ENCODE measurements at places on chromosomes 3 and 15. TPM values are rescaled to one million over a fixed set of nuclear protein-coding genes. Genes with fewer than 3 reads are reported as not detected.

KLHL25 gene
- polyA plus RNA-seq, result 2.5 TPM

KBTBD12 gene
- not detected for polyA plus RNA-seq

TRH gene
- not detected for polyA plus RNA-seq

CFAP100 gene
- polyA plus RNA-seq, result not detected

LIPH gene
- polyA plus RNA-seq, result 0.17 TPM

- no peak for DNase-seq
Observed at GRCh38 chr3:33789183-33789954, 9.1 kb upstream of the PDCD6IP start.

- no peak for DNase-seq
Observed at GRCh38 chr3:55884491-55885285, 397.6 kb upstream of the WNT5A start.

- DNase-seq, result no peak
Observed at GRCh38 chr3:37988931-37989525, 1.6 kb upstream of the VILL start.

DNA sequence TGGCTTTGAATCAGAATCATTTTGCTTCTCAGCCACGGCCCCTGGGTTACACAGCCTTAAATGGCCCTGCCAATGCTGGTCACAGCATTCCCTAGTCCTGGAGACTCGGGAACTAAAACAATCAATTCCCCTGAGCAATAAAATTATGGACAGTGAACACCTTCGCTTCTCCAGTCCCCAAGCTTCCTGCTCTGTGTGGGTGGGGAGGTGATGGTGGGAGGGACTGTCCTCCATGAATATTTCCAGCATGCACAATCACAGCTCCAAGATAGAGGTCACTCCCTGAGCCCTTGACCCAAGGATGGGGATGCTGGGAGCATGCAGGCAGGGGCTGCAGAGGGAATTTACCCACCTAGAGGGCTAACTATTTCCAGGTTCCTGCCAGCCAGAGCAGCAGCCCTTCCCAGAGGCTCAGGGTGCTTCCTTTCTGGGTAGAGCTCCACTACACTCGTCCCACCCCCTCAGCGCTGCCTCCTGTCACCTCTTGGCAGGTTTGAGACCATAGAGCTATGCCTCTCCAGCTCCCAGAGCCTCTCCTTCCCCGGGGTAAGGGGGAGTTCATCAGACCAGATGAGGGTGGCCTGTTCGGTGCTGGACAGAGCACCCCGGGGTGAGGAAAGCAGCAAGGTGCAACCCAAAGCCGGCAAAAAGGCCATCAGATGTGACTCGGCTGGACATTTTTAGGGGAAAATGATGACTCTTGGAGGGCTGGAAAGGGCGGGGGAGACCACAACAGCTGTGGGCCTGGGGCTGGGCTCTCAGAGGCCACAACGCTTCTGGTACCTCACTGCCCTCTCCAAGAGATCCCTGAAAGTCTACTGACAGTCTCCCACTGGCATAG is 14.5 kb upstream of the CCDC33 start:
- no peak for DNase-seq

GRCh38 chr3:20344400-20344959 is 158.5 kb upstream of the SGO1 start:
- DNase-seq, result no peak

GRCh38 chr3:134092208-134092701 is 62.5 kb upstream of the SLCO2A1 start:
- DNase-seq, result no peak

- DNase-seq, result no peak
Observed at GRCh38 chr15:67548236-67548852, 5.8 kb downstream of the MAP2K5 start.

- DNase-seq, result no peak
Observed at GRCh38 chr3:162489853-162490252, 993.2 kb downstream of the OTOL1 start.

DNA sequence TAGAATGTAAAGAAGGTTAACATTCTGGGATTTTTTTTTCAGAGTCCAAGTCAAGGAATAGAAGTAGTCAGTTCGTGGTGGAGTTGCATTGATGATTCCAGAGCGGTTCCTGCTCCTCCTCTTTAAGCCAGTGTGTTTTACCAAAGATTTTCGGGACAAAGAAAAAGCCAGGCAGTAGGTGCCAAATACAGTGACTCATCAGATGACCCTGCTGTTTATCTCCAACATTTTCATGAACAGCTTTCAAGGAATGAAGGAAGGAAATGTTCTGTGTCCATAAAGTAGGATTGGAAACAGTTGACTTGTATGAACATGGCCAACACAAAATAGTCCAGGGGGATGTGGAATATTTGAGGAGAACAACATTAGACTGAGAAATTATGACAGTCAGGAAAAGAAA is 142.4 kb upstream of the TMC3 start:
- DNase-seq, result peak; percentile 8

GRCh38 chr15:99480016-99480810 is 85.6 kb upstream of the MEF2A start:
- DNase-seq, result no peak

DNA sequence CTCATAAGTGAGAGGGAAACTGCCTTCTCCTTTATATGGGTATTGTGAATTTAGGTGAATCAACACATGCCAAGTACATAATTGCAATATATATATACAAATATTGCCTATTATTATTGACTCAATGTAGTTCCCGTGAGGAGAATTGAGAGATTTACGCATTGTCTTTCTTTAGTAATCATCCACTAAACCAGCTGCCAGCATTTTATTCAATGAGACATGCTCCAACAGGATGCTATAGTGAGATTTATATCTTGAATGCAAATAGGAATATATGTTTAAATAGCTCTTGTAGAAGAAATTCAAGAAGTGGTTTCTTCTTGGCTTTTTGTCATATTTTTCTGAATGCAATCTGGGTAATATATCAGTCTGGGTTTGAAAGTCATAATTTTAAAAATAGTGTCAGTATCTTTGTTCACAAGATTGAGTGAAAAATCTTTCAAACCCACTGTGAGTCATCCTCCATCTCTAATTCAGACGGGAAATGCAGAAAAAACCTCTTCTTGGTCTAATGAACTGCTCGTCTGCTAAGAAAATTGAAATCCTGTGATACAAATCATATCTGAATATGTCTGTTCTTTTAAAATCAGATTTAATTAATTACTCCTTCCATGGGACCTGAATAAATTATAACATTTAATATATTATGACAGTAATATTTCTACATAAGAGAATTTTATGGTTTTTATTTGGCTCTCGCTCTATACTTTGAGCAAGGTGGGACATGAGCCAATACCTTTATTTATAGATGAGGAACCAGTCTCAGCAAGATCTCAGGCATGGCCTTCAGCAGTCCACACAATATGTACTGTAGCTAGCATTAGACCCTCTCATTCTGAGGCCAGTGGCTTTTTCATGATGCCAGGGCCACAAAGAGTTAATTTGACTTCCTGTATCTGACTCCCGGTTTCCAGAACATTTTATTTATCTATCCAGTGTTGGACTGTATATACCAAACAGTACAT is 516.0 kb downstream of the GABRG3 start:
- DNase-seq, result no peak

- peak; percentile 51 for DNase-seq
Observed at GRCh38 chr3:147410526-147411237, 1.5 kb downstream of the ZIC1 start.
